Lung (tissue), 17 donors: ENCODE measurements at places on chromosomes 2 and 18.

DNA sequence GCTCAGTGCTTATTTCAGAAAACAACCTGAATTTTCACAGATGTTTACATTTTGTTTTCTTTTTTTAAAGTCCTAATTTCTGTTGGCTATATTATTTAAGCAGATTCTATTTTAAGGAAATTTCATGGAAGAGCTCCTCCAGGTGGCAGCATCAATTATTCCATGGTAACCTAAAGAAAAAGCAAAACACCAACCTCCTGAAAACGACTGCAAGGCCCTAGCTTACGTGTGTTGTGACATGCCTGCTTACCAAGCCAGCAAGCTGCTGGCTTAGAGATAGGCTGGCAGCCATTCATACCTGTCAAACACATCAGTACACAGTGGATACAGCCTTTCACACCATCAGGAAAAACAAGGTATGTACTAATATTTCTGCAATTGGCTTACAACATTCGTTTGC, 64.9 kb downstream of the LPIN2 start:
- peak; percentile 56 for DNase-seq

- DNase-seq, result no peak
Measured at GRCh38 chr2:23622966-23623675, 238.1 kb downstream of the KLHL29 start.

- peak; percentile 77 for DNase-seq
Measured at GRCh38 chr2:190846746-190847145, 33.9 kb upstream of the GLS start.

DNA sequence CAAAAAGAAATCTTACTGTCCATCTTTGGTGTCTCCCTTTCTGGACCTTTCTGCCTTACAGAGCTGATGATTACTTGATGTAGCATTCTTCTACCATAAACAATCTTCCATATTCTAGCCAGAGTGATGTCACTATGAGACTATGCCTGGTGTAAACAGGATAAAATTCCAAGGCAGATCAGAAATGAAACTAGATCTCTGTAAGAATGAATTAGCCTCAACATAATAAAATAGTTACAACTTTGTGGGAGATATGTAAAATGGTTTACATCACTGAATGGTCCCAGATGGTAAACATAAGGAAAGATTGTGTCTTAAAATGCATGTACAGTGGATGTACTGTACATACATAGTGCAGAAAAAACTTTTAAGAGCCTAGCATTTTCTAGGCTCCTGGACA, 112.3 kb upstream of the ZNF521 start:
- DNase-seq, result peak; percentile 78

- no peak for DNase-seq
Measured at GRCh38 chr2:69017835-69018234, 4.9 kb downstream of the ANTXR1 start.

GRCh38 chr2:209960676-209961630, 41.5 kb upstream of the RPE start:
- DNase-seq, result peak; percentile 62

DNA sequence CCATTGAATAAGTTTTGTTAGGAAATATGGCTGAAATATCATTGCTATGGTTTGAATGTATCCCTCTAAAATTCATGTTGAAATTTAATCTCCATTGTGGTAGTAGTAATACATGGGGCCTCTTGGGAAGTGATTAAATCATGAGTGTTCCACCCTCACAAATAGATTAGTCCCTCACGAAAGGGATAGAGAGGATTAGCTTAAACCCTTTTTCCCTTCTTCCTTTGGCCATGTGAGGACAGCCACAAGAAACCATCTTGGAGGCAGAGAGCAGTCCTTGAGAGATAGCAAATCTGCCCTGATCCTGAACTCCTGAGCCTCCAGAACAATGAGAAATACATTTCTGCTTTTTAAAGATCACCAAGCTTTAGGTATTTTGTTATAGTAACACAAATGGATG, 274.2 kb downstream of the CDH19 start:
- no peak for DNase-seq

GRCh38 chr2:215967590-215968378, 45.6 kb downstream of the MREG start:
- no peak for DNase-seq

DNA sequence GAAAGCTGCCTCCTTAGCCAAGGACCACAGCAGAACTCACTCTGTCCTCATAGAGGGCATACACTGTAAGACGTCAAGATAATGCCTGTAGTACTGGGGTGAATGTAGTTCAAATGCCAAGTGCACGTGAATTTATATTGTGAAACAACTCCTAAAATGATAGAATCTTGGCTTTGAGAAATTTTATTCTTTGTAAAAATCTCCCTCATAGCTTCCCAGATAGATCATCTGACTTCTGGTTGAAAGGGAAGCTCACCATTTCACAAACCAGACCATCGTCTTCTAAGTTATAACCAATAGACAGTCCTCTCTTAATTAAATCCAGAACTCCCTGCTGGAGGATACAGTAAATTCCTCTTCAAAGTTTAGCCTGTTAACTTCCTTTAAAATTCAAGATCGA, 110.9 kb upstream of the MSTN start:
- DNase-seq, result no peak

DNA sequence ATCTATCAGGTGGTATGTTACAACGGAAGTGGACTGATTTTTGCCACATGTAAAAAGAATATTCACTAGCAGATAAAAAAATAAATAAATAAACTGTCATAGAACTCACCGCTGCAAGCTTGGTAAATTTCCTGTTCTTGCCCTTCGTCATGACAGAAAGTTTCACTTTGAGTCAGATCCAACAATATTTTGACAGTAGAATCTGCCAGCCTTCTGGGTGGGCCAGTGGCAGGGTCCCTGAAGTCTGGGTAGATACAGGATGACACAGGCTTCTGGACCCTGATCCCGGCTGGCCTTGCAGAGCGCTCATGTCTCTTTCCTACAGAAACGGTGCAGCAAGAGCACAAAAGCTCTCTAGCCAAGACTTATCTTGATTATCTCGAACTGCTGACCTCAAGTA, 97.8 kb upstream of the PMAIP1 start:
- DNase-seq, result no peak

GRCh38 chr2:237196866-237197618, 111.4 kb downstream of the COPS8 start:
- no peak for DNase-seq

- no peak for DNase-seq
Measured at GRCh38 chr2:239695728-239696240, 295.0 kb upstream of the HDAC4 start.

DNA sequence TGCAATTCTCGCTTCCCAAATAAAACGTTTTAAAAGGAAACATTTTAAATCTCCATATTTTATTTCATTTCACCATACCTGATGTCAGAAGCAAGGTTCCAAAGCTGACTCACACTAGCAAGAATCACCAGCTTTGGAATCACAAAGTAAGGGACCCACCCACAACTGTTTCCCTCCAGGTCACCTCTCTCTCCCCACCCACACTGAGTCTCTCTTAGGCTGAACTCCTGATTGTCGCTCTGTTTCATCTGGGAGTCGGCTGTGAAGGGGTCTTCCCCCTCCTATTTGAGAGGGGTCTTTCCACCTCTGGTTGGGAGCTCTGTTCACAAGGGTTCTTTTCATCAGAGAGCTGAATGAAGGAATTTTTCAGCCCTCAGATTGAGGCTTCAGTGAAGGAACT, 128.1 kb downstream of the L3MBTL4 start:
- no peak for DNase-seq

DNA sequence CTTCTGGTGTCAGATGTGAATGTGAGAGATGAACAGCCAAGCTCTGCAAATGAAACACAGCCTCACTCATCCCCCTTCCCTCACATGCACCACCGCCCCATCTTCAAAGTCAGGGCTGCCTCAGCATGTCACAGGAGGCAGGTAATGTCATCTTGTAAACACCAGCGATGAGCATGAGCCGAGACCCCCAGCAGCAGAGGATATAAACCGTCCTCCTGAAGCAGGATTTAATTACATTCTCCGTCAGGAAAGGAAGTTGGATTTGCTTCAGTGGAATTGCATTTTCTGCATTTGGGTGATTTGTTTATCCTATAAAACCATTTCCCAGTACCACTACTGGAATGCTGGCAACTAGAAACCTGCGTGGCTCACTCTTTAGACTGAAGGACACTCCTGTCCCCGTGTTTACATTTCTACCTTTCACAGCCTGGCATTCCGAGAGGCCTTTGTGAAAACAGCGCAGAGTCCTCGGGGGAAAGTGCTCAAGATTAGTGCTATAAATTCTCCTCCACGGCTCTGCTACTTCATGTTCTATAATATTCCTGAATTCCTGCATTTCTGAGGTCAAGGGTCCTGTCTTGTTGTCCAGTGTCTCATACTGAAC, 619.2 kb downstream of the IRS1 start:
- DNase-seq, result no peak

DNA sequence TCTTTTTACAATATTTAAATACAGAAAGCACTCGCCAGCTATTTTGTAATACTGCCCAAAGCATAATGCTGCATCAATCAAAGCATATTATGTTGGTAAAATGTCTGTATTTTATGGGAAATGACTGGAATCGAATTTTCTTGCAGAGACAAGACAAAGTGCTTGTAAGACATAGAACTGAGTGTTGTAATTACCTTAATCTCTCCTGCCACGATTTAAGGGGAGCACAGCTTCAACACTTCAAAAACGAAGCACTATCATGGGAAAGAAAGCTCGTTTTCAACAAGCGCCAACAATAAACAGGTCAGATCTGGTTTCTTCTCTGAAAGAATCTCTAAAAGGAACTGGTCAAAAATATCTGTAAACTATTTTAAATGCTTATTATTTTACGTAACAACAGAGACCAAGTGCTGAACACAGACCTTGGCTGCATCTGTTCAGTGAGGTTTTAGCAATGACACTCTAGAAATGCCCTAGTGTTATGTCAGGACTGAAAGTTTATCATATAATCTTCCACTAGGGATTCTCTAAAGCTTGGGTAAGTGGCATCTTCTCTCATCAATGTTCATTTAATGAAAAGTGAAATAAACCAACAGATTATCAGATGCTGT, 19.0 kb downstream of the RND3 start:
- no peak for DNase-seq

GRCh38 chr2:238169708-238170251, 11.0 kb downstream of the ERFE start:
- DNase-seq, result no peak

DNA sequence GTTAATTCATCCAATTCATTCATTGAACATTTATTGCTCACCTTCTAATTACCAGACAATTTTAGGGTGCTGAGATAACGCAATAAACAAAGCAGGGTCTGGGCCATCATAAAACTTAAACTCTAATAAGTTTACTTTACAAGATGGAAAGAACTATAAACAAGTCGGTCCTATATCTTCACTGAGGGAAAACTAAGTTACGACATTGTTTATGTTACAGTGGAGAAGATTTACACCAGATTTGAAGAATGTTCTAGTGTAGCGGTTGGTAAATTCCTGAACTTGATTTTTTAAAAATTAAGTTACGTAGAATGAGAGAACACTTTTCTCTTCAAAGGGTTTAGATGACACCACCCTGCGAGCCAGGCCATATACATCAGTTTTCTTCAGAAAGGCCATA, 20.7 kb upstream of the FRZB start:
- no peak for DNase-seq

DNA sequence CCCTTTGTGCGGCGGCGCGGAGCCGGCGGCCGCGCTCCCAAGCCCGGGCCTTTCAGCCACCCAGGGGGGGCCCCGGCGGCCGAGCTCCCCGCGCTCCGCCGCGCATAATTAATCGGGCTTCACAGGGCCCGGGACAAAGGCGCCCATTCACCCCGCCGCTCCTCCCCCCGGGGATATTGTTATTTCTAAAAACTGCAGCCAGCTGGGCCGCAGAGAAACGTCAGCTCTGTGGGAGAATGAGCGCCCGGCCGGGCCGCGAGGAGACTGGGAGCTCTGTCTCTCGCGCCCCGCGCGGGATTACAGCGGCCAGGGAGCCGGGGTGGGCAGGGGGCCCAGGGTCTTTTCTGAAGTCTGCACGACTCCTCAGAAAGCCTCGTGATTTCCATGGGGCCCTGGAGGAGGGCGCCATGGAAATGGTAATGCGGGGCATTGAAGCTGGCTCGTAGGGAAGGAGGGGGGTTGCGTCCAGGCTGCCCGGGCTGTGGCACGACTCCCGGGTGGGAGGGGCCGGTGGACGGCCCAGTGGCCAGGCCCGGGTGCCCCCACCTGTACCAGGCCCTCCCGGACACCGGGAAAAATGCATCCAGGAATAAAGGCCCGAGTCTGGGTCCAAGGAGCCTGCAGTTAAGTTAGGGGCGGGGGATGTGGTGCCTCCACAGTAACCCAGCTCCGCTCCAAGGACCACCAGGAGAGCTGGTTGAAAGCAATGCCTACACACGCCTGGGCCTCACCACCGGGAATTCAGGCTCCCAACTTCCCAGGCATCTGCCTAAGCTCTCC, 125.3 kb downstream of the ZFP36L2 start:
- DNase-seq, result peak; percentile 80

- DNase-seq, result peak; percentile 18
Measured at GRCh38 chr2:201813996-201814760, 7.8 kb downstream of the CDK15 start.

DNA sequence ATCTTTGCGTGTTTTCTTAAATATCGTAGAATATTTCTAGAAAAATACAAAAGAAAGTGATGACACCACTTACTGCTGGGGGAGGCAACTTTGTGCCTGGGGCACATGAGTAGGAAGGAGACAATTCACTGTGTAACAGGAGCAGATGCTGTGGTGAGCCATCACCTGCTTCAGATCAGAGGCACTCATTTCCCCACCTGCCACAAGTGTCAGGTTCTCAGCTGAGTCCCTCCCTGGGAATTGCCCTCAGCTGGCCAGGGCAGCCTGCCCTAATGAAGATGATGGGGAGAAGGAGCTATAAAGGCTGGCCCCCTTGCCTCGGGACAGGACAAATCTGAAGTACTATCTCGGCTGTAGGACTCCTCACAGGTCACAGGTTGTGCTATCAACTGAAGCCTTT, 322.8 kb downstream of the STK39 start:
- DNase-seq, result no peak

DNA sequence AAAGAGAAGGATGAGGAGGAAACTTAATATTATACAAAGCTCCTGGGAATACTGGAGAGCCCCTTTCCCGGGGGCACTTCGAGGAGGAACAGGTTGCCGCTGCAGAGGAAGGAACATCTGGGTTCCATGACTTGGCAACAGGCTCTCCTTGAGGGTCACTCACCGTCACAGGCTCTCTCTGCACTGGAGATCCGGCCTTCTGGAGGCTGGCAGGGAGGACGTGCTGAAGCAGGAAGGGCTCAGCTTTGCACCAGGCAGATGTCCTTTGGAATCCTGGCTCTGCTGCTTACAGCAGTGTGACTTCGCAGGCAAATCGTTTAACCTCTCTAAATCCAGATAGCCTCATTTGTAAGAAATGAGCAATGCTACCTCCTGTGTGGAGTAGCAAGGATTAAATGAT, 2.9 kb upstream of the DPYSL5 start:
- no peak for DNase-seq

GRCh38 chr2:16020389-16021008, 80.1 kb downstream of the MYCN start:
- DNase-seq, result no peak

- DNase-seq, result no peak
Measured at GRCh38 chr2:16911746-16912145, 246.1 kb upstream of the CYRIA start.

DNA sequence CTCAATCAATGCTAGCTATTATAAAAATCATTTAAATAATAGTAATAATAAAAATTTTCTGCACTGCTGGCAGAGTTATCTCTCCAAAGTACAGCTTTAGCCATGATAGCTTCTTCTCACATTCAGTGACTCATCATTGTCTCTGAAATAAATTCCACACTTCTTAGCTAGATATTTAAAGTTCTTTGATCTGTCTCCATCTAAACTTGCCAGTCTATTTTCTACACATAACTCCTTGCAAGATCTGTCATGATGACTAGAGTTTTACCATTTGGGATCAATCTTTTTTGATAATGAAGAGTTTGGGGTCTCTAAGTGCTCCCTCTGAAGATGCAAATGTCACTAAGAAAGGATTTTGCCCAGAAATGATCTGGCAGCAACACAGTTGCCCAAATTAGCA, 155.4 kb upstream of the LHCGR start:
- no peak for DNase-seq
